ENCODE measurements at places on chromosomes 1 and 21. TPM values are rescaled to one million over a fixed set of nuclear protein-coding genes. Genes with fewer than 3 reads are reported as not detected.
A peak's percentile ranks its signal among the peaks of the same experiment; 100 is the strongest.

ERICH3 gene
- not detected for total RNA-seq

MYOG gene
- total RNA-seq, result not detected

GRCh38 chr1:17488995-17489767 lies 49.7 kb upstream of the RCC2 start:
- no peak for DNase-seq

GRCh38 chr1:153742411-153743142 lies 14.7 kb downstream of the INTS3 start:
- DNase-seq, result no peak

DNA sequence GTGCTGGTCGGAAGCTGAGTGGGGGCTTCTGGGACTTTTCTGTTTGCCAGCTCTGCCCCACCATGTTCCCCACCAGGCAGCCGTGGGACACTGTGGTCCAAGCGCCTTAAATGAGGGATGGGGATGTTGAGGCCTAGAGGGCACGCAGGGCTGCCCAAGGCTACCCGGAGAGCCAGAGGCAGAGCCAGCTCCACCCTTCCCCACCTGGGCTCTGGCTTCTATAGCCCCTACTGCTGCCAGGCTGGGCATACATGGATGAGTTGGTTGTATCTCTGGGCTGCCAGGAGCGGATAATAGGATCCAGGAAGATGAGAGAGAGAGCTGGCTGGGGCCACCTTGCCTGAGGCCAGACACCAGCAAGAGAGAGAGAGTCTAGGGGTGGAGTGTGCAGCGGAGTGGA lies 49.4 kb downstream of the PTPRU start:
- DNase-seq, result no peak

DNA sequence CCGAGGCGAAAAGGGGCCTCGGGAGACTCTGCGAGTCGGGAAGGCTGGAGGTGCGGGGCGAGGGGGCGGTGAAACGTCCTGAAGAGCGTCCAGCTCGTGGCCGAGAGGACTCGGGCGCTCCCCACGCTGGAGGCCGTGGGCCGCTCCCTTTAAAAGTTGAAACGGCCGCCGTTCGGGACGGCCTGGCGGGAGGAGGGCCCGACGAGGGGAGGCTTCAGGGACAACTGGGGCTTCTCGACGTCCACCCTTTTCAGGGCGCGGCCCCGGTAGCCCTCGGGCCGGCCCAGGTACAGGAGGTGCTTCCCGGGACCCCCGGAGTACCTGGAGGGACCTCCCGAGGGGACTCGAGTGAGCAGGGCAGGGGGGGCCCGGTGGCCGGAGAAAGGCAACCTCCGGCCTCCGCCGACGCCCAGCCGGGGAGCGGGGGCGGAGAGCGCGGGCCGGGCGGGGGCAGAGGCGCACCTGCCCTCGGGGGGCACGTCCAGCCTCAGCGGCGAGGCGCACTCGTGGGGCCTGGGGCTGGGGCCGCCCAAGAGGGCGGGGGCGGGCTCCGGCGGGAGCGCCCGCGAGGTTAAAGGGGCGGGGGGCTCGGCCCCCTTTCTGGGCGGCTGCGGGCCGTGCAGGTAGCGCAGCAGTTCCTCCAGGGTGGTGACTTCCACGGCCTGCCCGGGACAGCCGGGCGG lies 14.0 kb downstream of the SEMA6C start:
- DNase-seq, result no peak

- DNase-seq, result no peak
Measured at GRCh38 chr21:19731251-19731650, 1267.0 kb upstream of the NCAM2 start.

DNA sequence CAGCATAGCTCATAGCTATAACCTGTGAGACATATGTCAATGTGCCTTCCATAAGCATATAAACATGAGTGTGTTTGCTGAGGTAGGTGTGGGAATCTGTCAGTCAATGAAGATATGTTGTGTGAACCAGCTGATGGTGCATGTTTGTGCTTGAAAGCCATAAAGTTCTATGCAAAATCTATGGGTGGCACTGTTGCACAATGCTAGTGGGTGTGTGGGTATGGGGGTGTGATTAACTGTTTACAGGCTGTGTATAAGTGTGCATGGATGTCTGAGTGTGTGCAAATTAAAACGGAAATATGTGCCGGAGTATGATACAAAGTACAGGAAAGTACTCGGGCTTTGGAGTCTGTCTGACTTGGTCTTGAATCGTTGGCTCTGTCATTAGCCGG lies 1.0 kb upstream of the ATP2B4 start:
- DNase-seq, result peak; percentile 53

- no peak for DNase-seq
Measured at GRCh38 chr1:156217871-156218270, 5.1 kb downstream of the PMF1 start.

GRCh38 chr1:111690306-111690617 lies 48.9 kb downstream of the INKA2 start:
- DNase-seq, result no peak

Measured in T-helper 17 cell (primary cell).